Kidney (tissue), 22 donors: ENCODE measurements at places on chromosomes 6 and 20.
A peak's percentile ranks its signal among the peaks of the same experiment; 100 is the strongest.

GRCh38 chr20:40563296-40563950, 125.6 kb downstream of the MAFB start:
- peak; percentile 65 for DNase-seq

DNA sequence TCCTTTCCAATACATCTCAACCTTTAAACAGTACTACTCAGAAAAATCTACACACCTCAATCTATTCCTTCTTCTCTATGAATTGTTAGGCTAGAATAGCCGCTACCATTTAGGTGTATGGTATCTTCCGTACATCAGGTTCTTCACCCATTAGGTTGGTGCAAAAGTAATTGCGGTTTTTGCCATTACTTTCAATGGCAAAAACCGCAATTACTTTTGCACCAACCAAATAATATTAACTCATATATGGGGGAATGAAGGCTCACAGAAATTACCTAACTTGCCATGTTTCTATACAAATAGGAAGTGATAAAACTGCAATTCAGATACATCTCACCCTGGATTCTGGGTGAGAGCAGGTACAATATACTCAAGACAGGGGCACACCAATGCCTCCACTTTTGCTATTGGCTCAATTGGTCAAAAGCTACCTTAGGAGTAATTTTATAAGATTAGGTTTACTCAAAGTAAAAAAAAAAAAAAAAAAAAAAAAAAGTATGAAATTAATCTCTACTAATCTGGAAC, 37.7 kb upstream of the ARHGAP18 start:
- no peak for DNase-seq

DNA sequence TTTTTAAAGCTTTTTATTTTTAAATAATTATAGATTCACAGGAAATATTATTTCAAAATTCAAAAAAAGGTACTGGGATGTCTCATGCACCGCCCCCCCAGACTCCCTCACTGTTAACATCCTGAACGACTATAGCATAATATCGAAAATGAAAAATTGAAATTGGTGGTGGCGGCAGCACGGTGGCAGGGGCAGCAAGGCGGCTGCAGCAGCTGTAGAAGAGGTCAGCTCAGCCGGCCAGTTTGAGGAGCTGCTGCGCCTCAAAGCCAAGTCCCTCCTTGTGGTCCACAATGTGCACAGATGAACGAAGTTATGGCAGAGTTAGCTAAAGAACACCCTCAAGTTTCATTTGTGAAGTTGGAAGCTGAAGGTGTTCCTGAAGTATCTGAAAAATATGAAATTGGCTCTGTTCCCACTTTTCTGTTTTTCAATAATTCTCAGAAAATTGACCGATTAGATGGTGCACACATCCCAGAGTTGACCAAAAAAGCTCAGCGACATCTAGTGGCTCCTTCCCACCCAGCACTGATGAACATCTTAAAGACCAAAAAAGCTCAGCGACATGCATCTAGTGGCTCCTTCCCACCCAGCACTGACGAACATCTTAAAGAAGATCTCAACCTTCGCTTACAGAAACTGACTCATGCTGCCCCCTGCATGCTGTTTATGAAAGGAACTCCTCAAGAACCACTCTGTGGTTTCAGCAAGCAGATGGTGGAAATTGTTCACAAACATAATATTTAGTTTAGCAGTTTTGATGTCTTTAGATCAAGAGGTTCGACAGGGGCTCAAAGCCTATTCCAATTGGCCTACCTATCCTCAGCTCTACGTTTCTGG, 100.8 kb downstream of the FAM217A start:
- peak; percentile 83 for DNase-seq

GRCh38 chr20:45373353-45374100, 4.6 kb downstream of the TP53TG5 start:
- DNase-seq = peak; percentile 91

DNA sequence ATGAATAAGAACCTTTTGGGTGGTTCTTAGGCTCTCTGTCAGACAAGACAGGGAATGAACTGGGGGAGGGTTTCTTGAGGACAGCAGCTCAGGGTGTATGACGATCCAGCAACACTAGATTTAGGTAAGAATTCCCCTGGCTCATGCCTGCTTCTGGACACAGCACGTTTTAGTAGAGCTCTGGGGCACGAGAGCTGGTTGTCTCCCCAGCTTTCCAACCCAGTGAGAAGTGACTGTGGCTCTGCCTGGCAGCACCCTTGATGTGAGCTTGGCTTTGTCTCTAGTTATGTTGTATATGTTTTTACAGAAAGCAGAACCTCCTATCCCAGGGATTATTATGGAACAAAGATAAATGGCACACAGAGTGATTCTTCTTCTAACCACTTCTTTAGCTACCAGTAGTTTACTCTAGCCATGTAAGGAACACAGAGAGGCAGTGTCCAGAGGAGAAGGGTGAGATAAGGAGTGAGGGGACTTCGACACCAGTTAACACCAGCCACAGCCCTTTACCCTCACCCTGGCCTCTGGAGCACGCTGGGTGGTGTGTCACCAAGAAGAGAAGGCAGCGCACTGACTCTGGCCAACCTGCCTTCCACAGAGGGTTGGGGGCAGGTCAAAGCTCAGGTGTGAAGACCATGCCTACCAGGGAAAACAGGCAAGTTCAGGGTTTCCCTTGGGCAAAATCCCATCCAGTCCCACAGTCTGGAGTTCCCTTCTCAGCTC, 3.9 kb downstream of the APOBEC2 start:
- DNase-seq = no peak

DNA sequence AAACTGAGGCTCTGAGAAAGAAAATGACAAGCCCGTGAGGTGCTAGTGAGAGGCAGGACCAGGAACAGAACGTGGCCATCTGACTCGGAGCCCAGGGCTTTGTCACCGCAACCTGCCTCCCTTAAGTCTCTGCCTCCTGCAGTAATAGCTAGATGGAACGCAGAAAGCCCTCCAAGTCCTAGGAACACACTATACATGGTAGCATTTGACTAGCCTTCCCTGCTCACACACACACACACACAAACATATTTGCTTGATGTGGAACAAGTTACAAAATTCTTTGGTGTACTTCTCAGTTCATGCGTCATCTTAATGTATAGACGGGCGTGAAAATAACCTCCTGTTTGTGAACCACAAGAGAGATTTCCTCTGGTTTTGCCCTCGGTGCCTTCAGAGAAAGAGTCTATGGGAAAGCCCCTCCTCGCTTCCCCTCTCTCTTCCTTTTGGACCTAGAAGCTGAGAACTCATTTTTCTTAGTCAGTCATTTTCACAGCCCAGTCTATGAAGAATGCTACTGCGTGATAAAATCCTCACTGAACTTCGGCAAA, 38.8 kb downstream of the C6orf52 start:
- DNase-seq = no peak

- DNase-seq = no peak
Observed at GRCh38 chr20:3980260-3981131, 34.9 kb downstream of the RNF24 start.

DNA sequence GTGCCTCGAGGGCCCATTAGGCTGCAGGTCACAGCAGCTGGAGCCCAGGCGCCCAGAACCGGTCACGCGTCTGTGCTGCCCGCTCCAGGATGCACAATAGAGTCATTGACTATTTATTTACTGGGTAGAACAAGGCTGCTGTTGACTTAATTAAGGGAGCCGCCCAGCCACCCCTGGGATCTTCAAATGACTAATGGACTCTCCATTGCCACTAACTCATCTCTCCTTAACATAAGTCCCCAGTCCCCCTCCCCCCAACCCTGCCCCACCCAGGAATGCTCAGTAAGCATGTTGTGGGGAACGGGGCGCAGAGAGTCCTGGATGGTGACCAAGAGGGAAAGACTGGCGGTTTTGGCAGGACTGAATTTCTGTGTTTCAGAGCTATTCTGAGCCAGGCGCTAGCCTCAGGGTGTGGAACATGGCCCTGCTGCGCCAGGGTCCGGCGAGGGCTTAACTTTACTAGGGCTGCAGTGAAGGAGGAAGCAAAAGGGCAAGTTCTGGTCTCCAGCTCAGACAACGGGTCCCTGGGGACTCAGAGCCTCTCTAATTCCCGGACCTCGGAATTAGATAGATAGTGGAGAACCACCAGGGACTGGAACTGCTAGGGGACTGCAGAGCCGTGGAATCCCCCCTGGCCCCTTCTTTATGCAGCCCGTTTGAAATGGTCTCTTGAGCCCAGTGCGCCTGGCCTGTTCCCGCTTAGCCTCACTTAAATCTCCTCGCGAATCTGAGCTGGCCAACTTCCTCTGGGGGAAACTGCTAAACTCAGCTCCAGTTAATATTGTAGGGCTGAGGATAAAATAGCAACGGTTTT, 1.5 kb upstream of the GRIK2 start:
- DNase-seq = no peak

DNA sequence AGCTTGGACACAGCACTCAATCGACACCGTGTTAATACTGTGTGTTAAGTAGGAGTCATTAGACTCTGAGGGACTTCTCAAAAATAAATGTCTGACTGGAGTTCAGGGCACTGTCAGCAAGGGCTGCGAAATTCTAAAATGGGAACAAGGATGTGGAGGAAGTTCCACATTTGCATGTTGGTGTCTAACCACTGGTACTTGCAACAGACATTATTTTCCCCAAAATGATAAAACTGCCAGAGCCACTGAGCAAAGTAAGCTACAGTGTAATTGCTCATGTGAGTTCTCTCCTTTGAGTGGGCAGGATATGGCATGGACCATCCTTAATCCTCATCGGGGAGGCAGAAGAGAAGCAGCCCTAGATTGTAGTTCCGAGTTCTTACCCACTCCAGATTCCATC, 215.9 kb downstream of the SLC24A3 start:
- DNase-seq = no peak

- DNase-seq = peak; percentile 83
Observed at GRCh38 chr20:63625771-63626423, 1.0 kb downstream of the GMEB2 start.

GRCh38 chr6:79250559-79250958, 16.1 kb upstream of the HMGN3 start:
- DNase-seq = no peak
